Activated CD4-positive, alpha-beta T cell treated with anti-CD3 and anti-CD28 coated beads, Interleukin-2, amount 10 ng/mL, durations not matched to agents 24 days and 14 days (primary cell): ENCODE measurements at places on chromosomes 7 and 10.

GRCh38 chr10:113003052-113003451 lies 53.0 kb downstream of the TCF7L2 start:
- no peak for DNase-seq

DNA sequence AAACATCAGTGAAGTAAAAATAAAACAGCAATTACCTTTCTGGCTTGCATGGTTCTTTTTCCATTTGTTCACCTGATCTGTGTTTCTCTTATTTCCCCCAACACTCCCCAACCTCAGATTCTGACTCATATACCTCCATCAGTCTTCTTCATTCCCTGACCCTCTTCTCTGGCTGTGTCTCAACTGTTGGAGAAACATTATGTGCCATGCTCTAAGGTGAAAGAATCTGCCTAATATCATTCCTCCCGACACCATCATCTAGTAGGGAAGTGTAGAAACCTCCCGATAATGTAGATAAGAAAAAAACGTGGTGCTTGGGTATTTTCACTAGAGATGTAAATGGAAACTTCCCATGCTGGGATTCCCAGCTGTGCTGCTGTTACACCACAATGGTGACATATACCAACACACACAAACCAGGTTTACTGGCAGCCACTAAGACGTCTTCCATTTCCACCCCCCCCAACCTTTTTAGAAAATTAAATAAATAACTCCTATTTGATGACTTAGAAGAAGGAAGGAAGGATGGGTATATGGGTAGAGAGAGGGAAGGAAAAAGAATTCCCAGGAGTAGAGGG lies 63.4 kb downstream of the OSBPL3 start:
- DNase-seq = no peak

DNA sequence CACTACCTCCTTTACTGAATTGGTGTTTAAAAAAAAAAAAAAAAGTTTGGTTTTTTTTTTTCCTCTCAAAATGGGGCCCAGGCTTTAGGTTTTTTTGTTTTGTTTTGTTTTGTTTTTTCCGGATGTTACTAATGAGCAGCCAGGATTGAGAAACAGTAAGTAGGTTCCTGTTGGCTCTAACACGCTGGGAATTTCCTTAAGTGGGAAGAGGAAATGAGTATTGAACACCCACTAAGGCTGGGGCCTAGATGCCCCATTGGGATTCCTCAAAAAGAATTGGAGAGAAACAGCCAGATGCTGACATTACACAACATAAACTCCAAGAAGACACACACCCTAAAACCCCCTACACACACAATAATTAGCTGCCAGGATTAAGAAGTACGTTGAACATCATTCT lies 102.2 kb upstream of the NANOS1 start:
- DNase-seq = no peak

DNA sequence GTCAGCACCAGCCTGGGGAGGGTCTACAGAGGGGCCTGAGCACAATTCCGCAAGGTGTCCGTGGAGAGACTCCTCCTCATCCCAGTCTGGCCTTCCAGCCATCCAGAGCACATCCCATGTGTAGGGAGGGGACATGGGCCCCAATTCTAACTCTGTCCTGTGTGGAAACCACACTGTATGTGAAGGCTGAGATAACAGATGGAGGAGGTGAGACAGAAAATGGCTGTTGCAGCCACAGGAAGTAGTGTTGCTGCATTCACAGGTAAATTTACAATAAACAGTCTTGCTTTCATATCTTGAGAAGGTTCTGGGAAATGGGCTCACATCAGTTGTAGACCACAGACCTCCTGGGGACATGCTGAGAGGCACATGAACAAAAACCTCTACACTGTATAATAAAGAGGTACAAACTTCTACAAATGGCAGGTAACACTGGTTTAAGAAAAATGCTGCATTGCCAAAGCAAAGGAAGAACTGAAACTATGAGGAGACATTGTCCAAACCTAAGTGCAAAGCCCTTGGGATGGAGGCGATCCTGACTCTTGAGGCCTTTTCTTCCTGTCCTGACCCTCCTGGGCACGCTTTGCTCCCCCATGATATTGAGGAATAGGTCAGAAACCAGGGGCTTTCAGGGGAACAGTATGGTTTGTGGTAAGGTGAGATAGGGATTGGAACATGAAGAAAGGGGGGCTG lies 21.6 kb upstream of the GIMAP2 start:
- peak; percentile 90 for DNase-seq

DNA sequence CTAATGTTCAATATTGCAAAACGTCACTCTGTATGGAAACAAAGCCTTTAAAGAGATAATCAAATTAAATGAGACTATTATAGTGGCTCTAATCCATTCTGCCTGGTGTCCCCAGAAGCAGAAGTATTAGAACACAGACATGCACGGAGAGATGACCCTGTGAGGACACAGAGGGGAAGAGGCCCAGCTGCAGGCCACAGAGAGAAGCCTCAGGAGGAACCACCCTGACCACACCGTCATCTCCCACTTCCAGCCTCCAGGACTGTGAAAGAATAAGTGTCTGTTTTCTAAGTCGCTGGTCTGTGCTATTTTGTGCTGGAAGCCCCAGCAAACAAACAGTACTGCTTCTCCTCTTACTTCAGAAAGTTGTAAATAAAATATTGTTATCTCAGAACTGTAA lies 283.5 kb upstream of the ADARB2 start:
- DNase-seq = no peak

- no peak for DNase-seq
Observed at GRCh38 chr10:95395947-95396449, 105.2 kb upstream of the PDLIM1 start.

- DNase-seq = no peak
Observed at GRCh38 chr7:82382276-82382675, 61.3 kb downstream of the CACNA2D1 start.
